Naive thymus-derived CD8-positive, alpha-beta T cell (primary cell): ENCODE measurements at places on chromosomes 2 and 18. TPM values are rescaled to one million over a fixed set of nuclear protein-coding genes. Genes with fewer than 3 reads are reported as not detected.

DNA sequence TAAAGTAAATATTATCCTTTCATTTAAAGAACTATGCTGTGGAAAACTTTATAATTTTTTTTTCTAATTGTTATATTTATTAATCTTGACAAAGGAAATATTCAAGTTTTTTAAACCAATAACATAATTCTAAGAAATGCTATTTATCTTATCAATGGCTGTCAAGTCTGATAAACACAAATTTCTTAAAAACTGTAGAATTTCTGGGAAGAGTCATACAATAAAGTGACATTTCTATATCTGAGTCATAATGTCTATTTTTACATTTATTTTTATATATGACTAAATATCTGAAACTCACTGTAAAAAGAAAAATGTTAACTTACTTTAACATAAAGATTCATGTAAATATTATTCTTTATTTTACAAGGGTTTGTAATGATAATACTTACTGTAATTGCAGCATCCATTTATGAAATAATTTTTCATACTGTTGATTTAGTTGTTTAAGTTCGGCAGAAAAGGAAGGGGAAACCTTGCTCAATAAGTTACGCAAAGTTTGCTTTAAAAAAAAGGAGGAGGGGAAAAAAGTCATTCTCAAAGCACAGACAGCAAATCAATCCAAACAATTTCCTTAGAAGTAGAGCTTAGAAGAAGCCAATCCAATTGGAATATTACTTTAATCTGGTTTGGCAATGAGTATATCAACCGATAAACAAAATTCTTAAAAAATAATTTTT, 32.4 kb downstream of the ORC2 start:
- H3K4me1 ChIP-seq: no peaks in the 10 kb centered on the region
- peak overlapping the region; percentile 29 for H3K27ac ChIP-seq
- no peak overlapping the region for H3K4me3 ChIP-seq
- no peaks in the 10 kb centered on the region for H3K27me3 ChIP-seq

- no peak for DNase-seq
- no peaks in the 10 kb centered on the region for H3K27me3 ChIP-seq
- H3K4me3 ChIP-seq: no peak overlapping the region
- H3K36me3 ChIP-seq: no peaks in the 10 kb centered on the region
- H3K27ac ChIP-seq: no peak overlapping the region
Observed at GRCh38 chr2:168198476-168199207, 48.8 kb downstream of the STK39 start.

DNA sequence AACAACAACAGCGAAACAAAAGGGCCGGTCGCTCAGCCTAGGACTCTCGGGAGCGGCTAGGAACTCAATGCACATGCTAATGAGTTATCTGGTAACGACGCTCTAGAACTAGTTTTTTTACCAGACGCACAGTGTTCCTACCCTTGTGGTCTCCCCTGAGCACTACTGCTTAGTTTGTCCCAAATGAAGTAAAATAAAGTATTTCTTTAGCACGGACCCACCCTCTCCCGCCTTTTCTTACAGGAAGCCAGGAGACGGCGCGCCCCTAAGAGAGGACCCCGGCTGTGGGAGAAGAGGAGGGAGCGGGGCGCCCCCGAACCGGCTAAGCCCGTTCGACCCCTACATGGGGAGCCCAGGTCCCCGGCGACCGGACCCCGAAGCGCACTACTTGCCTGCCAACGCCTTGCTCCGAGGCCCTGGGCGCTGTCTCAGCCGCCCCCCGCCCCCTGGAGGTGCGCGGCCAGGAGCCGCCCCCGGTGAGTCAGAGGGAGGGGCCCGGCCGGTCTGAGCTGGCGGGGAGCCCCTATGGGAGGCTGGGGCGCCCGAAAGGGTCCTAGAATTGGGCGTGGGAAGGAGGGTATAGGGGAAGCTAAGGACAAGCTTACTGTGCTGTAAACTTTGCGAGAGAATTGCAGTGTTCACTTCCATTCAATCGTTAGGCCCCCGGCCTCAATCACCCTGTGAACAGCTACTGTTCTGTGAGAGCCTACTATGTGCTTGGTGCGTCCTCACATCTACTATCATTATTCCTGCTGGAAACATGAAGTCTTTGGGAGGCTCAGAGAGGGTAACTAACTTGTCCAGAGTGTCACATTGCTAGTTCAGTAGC, 3.6 kb upstream of the CAPG start:
- peak overlapping the region; percentile 89 for H3K4me3 ChIP-seq
- DNase-seq: no peak
- H3K36me3 ChIP-seq: no peaks in the 10 kb centered on the region

DNA sequence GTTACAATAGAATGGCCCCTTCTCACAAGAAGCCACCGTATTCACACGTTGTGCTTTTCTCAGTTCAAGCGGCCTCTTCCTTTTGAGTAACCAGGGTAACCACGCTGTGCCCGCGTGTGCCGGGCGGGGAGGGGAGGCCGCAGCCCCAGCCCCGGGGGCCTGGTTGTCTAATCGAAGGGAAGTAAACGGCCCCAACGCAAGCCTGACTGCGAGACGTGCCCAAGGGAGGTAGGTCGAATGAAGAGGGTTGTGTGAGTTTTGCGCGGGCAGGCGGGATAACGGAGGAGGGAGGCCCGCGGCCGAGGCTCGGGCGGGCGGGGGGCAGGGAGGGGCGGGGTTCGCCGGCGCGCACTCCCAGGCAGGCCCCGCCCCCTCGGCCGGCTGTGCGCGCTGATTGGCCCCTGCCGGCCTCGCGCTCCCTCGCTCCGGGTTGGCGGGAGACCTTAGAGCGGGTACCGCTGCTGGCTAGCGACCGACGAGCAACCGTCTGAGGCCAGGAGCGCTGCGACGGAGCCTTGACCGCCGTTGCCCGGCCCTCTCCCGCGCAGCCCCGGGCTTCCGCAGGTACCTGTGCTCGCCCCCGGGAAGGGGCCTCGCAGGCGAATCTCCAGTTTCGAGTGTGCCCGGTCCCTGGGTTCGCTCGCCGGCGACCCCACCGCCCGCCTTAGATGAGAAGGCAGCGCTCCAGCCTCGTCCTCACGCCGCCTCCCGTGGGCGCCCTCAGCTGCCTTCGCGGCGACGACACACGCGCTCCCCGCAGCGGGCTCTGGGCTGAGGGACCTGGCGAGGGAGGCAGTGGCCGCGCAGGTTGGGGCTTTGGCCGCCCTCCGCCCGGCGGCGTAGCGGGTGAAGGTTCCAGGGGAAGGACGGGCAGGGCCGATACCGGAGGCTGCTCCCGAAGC, at the start of gene SPDYA:
SPDYA (plus strand) TSS at position 451 of the 902 bp plus-strand sequence. CDS start 5,181 bp downstream, outside the sequence.
- H3K27me3 ChIP-seq: no peaks in the 10 kb centered on the region
- no peak within 1 kb of the TSS for H3K27ac ChIP-seq
- peaks cover 12% of the 10 kb centered on the region for H3K4me1 ChIP-seq
- peaks cover under 1% of the 10 kb centered on the region for H3K36me3 ChIP-seq
- DNase-seq: peak; percentile 76
- peak within 1 kb of the TSS; percentile 85 for H3K4me3 ChIP-seq

- H3K27ac ChIP-seq: no peak overlapping the region
- DNase-seq: no peak
- peaks cover 3% of the 10 kb centered on the region for H3K27me3 ChIP-seq
- H3K4me1 ChIP-seq: peaks cover 28% of the 10 kb centered on the region
- no peak overlapping the region for H3K4me3 ChIP-seq
Observed at GRCh38 chr2:172275239-172275638, 152.1 kb upstream of the ITGA6 start.

- peaks cover 8% of the 10 kb centered on the region for H3K36me3 ChIP-seq
- H3K4me3 ChIP-seq: peak overlapping the region; percentile 59
- peaks cover 89% of the 10 kb centered on the region for H3K27me3 ChIP-seq
Observed at GRCh38 chr18:57436191-57436964, 1.2 kb downstream of the ONECUT2 start.

DNA sequence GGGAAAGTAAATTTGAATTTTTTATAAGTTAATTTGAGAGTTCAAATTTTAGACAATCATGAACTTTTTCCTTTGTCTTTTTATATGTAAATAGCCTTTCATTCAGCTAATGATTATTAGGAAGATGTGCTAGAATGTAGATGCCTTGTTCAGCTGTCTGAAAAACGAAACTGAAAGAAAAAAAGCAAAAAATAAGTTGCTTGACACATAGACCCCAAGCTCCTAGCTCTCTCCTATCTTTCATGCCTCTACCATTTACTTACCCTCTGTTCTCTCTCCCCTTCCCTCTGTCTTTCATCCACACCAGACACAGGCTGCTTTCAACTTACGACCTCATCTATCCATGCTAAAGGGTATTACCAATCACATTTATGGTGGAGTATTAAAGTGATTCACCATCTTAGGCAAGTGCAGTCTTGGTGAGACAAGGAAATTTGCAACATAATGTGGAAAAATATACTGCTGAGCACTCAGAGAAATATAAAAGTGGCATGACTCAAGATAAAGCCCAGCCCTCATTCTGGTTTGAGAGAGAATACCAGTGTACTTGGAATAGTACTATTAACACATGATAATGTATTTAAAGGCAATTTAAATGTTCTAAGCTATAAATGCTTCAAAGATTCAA, 425.6 kb downstream of the SUCLG1 start:
- H3K27me3 ChIP-seq: no peaks in the 10 kb centered on the region
- peaks cover 10% of the 10 kb centered on the region for H3K4me1 ChIP-seq
- H3K27ac ChIP-seq: no peak overlapping the region
- no peak for DNase-seq
- no peaks in the 10 kb centered on the region for H3K36me3 ChIP-seq
- peak overlapping the region; percentile 29 for H3K4me3 ChIP-seq

- DNase-seq: no peak
- H3K27ac ChIP-seq: no peak overlapping the region
- no peaks in the 10 kb centered on the region for H3K27me3 ChIP-seq
- no peaks in the 10 kb centered on the region for H3K4me1 ChIP-seq
Observed at GRCh38 chr2:47360283-47360682, 42.7 kb upstream of the MSH2 start.

DNA sequence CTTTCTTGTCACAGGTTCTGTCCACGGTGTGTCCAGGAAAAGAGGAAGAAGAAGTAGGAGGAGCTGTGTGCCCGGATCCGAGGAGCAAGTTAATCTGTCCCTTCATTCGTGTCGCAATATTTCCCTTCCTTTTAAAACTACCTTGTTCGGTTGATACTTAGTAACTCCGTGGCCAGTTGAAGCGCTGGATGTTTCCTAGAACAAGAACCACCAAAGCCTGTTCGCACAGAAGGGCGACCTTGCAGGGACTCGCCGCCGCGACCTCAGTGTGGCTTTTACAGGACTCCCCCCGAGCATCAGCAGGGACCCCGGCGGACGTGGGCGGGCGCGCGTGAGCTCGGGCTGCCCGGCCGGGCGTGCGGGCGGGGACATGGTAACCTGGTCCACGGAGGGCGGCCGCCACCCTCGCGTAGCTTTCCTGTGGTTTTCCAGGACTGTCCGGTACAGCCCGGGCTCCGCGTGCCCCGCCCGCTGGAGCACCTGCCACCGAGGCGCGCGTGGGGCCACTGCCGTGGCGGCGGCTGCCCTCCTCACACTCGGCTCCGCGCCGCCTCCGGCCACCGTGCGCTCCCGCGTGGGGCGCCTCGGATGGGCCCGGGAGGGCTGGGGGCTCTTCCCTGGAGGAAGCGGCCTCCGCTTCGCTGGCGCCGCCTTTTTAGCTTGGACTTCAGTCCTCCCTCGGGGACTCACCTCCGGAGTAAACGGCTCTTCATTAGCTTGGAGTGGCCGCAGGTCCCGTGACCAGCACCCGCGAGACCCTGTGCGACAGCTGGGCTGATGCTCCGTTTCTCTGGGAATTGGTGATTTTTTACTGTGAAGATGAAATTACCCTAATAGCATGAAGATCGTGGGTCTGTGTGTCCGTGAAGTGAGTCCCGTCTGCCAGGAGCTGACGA, 9.2 kb upstream of the D2HGDH start:
- H3K27ac ChIP-seq: no peak overlapping the region
- no peaks in the 10 kb centered on the region for H3K27me3 ChIP-seq
- peaks cover 4% of the 10 kb centered on the region for H3K4me1 ChIP-seq
- no peak overlapping the region for H3K4me3 ChIP-seq
- H3K36me3 ChIP-seq: peaks cover 26% of the 10 kb centered on the region

GRCh38 chr2:64598226-64598625, 55.5 kb downstream of the SERTAD2 start:
- H3K27me3 ChIP-seq: no peaks in the 10 kb centered on the region
- no peaks in the 10 kb centered on the region for H3K4me1 ChIP-seq
- H3K4me3 ChIP-seq: no peak overlapping the region
- H3K36me3 ChIP-seq: peaks cover 3% of the 10 kb centered on the region

ANKRD30BL gene
- total RNA-seq: not detected

ADRA2B gene
- 0.22 TPM for total RNA-seq
